ENCODE measurements at places on chromosomes 16 and 17. TPM values are rescaled to one million over a fixed set of nuclear protein-coding genes. Genes with fewer than 3 reads are reported as not detected.

Gene PRR15L
- not detected for total RNA-seq

- DNase-seq: no peak
These were observed 78.4 kb downstream of the VAT1L start for GRCh38 chr16:77866752-77867151.

- DNase-seq: peak; percentile 21
These were observed 643.0 kb downstream of the MAF start for GRCh38 chr16:78957317-78958100.

GRCh38 chr16:23651943-23652468, 10.7 kb downstream of the DCTN5 start:
- no peak for DNase-seq

- peak; percentile 33 for DNase-seq
These were observed 13.5 kb downstream of the SCO1 start for GRCh38 chr17:10683853-10684252.

DNA sequence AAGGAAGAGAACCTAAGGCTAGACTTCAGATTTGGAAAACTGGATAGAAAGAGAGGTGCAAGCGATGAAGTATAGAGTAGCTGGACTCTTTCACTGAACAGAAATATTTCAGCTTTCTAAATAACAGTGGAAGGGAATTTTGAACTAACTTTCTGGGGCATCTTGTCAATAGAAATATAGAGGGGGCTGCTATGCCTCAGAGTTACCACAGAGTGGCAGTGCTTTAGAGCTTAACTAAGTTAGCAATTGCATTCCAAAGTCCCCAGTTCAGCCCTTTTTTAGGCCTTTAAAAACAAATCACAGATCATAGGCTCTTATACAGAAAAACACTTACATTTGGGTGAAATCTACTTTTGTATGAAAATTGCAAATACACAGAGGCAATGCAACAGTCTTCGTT, 154.2 kb upstream of the CDH8 start:
- peak; percentile 27 for DNase-seq
